HT1080 (cell line): ENCODE measurements at places on chromosomes 7 and 10. TPM values are rescaled to one million over a fixed set of nuclear protein-coding genes. Genes with fewer than 3 reads are reported as not detected.

NEBL gene
- 0.17 and 0.42 TPM in 2 replicates for total RNA-seq

GNAI1 gene
- total RNA-seq: 25.7 and 36.2 TPM in 2 replicates

TEX36 gene
- total RNA-seq: 0.27 TPM in 1 of 2 replicates, not detected in the other

- peak; percentile 58 for DNase-seq
These were observed 40.2 kb upstream of the PROSER2 start for GRCh38 chr10:11782793-11783557.

DNA sequence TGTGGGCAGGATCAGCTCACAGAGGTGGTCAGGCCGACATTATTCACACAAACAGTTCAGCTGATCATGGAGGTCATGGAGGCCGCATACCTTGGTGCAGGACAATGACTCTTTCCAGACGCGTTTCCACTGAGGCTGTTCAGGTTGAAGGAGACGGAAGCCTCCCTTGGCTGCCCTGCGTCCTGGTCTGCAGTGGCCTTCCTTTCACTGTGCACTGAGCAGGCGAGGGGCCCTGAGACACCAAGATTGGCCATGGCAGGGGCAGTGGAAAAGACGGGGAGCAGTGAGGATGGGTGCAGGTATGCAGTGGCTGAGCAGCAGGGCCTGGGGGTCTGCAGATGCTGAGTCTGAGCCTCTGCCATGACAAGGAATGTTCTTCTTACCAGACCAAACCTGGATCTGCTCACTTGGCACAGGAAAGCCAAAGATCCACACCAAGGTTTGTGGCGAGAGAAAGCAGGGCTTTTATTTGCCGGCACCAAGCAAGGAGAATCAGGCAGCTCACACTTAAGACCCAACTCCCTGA, 263.3 kb downstream of the GLRX3 start:
- DNase-seq: no peak

- DNase-seq: no peak
These were observed 649 bp downstream of the SCD start for GRCh38 chr10:100347568-100348195.

DNA sequence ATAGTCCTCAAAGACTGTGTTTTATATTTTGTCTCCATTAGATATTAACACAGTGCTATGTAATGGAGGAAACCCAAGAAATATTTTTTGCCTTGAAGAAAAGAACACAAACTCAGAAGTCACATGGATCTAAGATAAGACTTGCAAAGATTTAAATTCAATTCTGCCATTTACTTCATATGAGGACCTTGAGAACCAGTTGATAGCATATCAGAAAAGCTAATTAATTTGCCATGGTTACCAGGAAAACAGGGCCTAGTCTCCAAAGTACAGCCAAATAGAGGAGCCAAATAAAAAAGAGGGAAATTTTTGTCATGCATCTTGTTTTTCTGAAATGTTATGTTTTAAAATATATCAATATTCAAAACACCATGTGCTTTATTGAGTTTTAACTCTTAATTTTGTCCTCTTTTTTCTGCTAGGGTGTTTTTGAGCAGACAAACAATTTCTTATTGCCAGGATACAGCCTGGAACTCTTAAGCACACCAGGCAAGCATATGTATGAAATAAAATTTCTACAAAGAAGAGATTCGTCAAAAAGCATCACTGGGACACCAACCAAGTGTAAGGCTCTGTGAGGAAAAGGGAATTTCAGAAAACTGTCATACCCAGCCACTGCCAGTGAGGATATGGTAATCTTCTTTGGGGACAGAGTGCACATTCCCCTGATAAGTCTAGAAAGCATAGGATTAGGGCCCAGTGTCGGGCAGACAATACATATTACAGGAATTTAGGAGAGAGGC, 10.6 kb upstream of the TOMM7 start:
- DNase-seq: no peak

- DNase-seq: no peak
These were observed 122.1 kb downstream of the BTAF1 start for GRCh38 chr10:92045641-92046106.
